ENCODE measurements at places on chromosomes 2 and 18. TPM values are rescaled to one million over a fixed set of nuclear protein-coding genes. Genes with fewer than 3 reads are reported as not detected.

OR6B2 gene
- total RNA-seq: not detected

ANKRD62 gene
- not detected for total RNA-seq

ADGRF3 gene
- total RNA-seq: 0.09 TPM

TDRD15 gene
- total RNA-seq: not detected

ALPP gene
- 0.35 TPM for total RNA-seq

UGT1A5 gene
- not detected for total RNA-seq

PLGLB2 gene
- not detected for total RNA-seq

MFSD2B gene
- total RNA-seq: 0.24 TPM

All from A549 treated with CpdA at 1 μM for 4 hours (cell line).